Fibroblast of villous mesenchyme (primary cell): ENCODE measurements at places on chromosomes 2 and 18. TPM values are rescaled to one million over a fixed set of nuclear protein-coding genes. Genes with fewer than 3 reads are reported as not detected.

DNA sequence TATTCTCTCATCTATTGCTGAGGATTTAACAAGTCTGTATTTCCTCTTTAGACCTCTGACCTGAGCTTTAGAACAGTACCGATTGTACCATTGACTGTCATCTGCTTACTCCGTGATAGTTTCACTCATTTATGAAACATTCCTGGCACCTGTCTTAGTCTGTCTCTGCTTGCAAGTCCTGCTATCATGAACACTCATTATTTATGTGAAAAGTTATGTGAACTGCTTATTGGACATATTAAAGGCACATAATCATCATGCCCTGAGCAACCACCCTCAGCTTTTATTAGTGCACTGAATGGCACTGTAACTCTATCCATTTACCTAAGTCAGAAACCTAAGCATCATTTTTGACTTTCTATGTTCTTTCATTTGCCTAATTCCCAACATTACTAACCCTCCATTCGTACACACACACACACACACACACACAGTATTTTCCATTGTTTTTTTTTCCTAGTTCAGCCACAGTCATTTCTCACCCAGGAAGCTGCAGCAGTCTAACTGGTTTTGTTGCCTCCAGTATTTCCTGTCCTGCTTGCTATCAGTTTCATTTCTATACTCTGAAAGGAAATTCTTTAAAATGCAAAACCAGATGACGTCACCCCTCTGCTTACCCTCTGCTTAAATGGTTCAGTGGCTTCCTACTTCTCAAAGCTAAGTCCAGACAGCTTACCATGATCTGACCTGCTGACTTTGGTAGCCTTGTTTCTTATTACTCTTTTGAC lies 146.1 kb downstream of the HAUS1 start:
- peak; percentile 93 for DNase-seq

- DNase-seq = no peak
These were observed 279.5 kb upstream of the PARD3B start for GRCh38 chr2:204265681-204266181.

DNA sequence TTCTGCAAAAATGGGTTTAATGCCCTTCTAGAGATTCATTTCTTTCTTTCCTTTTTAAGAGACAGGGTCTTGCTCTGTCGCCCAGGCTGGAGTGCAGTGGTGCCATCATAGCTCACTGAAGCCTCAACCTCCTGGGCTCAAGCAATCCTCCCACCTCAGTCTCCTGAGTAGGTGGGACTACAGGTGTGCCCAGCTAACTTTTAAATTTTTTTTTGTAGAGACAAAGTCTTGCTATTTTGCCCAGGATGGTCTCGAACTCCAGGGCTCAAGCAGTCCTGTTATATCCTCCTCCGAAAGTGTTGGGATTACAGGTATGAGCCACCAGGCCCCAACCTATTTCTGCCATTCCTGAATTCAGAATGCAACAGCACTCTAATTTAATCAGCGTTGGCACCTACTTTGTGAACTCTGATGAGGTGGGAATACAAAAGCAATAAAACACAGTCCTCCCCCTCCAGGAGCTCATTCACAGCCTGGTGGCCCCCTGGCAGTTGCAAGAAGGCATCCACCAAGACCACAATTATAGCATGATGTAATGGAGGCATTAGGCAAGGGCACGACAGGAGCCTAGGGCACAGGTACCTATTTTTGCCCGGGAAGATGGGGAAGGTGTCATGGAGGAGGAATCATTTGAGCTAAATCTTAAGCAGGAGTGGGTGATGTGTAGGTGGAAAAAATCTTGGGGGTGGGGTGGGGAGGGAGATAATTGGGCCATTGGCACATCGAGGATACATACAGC lies 5.1 kb downstream of the RHOB start:
- DNase-seq = peak; percentile 19

- DNase-seq = no peak
These were observed 144.4 kb downstream of the PTPRM start for GRCh38 chr18:7711495-7711894.

SELENOI gene
- 17.4 and 34.1 TPM in 2 replicates for total RNA-seq

DNA sequence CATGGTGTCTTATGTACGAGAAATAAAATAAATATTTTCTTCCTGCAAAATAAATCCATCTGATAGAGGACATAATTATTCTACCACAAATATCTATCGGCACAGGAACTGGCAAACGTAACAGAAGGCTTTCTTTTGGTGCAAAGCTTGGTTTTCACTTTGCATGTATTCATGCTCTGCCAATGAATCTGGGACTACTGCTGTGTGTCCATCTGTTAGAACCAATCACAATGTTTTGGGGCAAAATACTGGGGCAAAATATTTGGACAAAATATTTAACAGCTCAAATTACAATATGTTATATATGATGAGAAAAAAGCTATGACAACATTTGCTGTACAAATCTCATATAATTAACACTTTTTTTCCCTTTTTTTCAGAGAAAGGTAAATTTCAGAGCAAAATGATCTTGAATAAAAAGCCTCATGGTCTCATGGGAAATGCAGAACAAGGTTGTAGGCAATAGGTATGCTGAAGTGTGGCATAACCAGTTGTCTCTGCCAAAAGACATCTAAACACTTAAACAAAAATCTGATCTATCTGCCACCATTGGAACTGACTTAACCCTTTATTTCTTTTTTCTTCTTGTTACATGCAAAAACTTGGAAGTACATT lies 923.2 kb downstream of the CPS1 start:
- no peak for DNase-seq

- DNase-seq = no peak
These were observed 104.5 kb upstream of the NCK2 start for GRCh38 chr2:105640246-105640645.

DNA sequence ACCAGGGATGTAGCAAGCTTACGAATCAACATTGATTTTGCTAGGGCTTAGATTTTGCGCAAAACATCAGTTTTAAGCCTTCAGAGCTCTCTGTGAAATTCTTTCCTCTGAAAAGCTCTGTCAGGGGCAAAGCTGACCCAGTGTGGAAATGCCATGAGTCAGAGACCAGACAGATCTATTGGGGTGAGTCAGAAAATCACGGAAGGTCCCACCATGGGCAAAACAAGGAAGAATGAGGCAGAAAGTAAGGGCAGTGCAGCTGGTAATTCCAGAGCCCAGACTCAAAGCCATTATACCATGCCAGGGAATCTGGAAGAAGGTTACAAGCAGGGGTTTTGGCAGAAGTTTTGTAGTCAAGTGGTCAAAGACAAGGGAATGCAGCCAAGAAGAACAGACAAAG lies 256.6 kb upstream of the CTAGE1 start:
- peak; percentile 91 for DNase-seq

GRCh38 chr2:11457935-11458334 lies 8.0 kb downstream of the E2F6 start:
- DNase-seq = no peak

FAM237A gene
- total RNA-seq = not detected in 2 replicates

SFT2D3 gene
- total RNA-seq = 4.7 and 5.8 TPM in 2 replicates

- DNase-seq = peak; percentile 88
These were observed 36.5 kb downstream of the GALM start for GRCh38 chr2:38702413-38702812.

CHAC2 gene
- total RNA-seq = 1.9 and 5.2 TPM in 2 replicates

GRCh38 chr2:221124532-221125240 lies 447.4 kb downstream of the EPHA4 start:
- no peak for DNase-seq

ERFE gene
- 0.86 and 2.9 TPM in 2 replicates for total RNA-seq

MAP3K19 gene
- not detected in 2 replicates for total RNA-seq

GRCh38 chr2:147051248-147051647 lies 793.6 kb upstream of the ACVR2A start:
- DNase-seq = peak; percentile 36

TGFA gene
- not detected in 2 replicates for total RNA-seq

GRCh38 chr2:28398101-28398834 lies 5.6 kb downstream of the FOSL2 start:
- DNase-seq = peak; percentile 82

GRCh38 chr2:23376972-23377371 lies 8.0 kb upstream of the KLHL29 start:
- no peak for DNase-seq

RFX8 gene
- total RNA-seq = 0.97 and 1.7 TPM in 2 replicates

INHBB gene
- under 0.01 TPM in 2 replicates for total RNA-seq

DNA sequence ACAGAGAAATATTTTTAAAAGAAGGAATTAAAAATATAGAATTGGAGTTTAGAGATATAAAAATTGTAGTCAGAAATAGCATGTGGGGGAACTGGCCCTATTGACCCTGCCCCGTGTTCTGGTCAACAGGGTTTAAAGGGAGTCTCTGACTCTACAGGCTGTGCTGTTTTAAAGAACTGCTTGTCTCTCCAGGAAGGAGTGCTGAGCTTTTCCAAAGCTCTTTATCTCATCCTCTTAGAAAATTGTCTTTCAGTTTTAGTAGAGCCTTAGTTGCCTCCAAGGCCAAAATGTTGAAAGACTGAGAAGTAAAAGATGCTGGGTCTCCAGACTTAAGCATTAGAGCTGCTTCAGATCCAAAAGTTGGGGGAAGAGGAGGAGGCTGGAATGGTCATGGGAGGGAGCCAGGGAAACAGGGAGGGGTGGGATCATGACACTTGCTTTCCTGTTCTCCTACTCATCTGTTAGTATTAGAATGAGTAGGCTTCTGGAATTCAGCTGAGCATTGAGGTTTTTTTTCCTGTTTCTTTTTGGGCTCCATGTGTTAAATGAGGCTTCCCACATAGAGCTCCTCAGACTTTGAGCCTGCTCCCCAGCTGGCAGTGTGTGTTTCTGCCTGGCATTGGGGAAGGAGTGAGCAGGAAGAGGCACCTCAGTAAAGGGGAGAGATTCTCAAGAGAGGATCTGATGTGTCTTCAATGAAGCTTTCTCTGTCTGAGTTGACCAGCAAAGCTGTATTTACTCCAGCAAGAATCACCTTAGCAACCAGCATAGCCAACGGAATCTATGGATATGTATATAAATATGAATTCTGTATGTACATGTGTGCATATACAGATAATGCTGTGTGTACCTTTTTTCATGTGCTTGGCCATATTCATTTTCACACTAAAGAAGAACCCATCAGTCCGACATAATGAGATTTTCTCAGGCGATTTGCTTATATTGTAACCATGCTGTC lies 186.8 kb upstream of the FBXO11 start:
- DNase-seq = no peak
